Fibroblast of skin of right biceps (primary cell): ENCODE measurements at places on chromosomes 3 and 15.
A peak's percentile ranks its signal among the peaks of the same experiment; 100 is the strongest.

GRCh38 chr3:143644370-143645089, 203.7 kb downstream of the SLC9A9 start:
- peak; percentile 71 for DNase-seq

DNA sequence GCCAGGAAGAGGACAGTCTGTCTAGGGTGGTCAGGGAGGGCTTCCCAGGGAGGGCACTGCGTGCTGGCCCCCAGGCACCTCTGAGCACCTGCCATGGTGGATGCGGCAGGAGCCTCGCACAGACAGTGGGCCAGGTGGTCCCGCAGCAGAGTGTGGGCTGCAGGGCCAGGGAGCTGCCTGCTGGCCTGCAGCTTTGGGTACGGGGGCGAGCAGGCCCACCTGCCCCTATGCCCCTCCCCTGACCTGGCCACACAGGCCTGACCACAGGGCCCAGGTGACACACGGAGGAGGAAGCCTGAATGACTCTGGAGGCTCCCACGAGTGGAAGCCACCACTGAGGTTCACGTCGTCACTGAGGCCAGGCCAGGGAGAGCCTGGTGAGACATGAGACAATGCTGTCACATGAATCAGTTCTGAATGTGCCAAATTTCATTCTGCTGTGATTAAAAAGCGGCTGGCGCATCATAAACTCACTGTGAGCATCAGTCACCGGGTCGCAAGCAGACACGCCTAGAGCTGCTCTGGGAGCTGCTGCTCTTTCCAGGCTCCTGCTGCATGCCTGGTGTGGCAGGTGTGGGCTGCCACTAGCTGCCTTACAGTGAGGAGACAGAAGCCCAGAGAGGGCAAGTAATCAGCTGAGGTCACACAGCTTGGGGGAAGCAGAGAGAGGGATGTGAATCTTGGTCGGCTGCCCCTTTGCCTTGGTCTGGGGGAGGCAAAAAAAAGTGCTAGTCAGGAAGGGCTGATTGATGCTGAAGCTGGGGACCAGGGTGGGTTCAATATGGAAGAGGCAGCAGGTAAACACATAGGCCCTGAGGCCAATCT, 39.5 kb upstream of the IQSEC1 start:
- DNase-seq, result no peak

- peak; percentile 54 for DNase-seq
Measured at GRCh38 chr3:122760453-122761271, 33.0 kb downstream of the HSPBAP1 start.

DNA sequence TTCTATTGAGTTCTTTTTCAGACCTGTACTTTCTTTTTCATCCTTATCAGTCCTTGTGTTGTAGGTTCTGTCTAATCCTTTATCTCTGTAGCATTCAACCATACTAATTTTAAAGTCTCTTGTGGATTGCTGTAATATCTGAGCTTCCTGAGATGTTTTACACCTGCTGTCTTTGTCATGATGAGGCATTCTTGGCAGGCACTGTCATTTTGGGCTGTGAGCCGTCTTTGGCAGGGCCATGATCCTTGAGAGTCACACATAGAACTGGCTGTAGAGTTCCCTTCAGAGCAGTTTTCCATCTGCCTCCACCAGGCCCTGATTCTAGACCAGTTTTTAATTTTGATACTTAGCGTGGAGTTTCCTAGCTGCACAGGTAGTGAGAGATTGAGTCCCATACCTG, 6.7 kb downstream of the EFCC1 start:
- DNase-seq, result no peak

DNA sequence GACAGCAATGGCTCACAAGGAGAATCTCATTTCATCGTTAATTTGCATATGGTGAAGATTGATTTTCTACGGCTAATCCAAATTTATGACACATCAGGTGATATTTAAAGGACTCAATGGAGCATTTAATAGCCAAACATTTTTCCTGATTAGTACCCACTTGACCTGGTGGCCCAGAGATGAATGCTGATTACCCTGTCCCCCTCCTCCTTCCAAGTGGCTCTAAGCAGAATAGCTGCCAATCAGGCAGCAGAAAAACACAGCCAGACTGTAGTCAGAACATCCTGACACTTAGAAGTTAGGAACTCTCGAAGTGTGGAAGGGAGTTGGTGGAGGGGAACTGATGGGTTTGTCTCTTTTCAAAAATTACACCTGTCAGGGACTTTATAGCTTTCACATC, 302.5 kb downstream of the ZNF621 start:
- DNase-seq, result no peak

DNA sequence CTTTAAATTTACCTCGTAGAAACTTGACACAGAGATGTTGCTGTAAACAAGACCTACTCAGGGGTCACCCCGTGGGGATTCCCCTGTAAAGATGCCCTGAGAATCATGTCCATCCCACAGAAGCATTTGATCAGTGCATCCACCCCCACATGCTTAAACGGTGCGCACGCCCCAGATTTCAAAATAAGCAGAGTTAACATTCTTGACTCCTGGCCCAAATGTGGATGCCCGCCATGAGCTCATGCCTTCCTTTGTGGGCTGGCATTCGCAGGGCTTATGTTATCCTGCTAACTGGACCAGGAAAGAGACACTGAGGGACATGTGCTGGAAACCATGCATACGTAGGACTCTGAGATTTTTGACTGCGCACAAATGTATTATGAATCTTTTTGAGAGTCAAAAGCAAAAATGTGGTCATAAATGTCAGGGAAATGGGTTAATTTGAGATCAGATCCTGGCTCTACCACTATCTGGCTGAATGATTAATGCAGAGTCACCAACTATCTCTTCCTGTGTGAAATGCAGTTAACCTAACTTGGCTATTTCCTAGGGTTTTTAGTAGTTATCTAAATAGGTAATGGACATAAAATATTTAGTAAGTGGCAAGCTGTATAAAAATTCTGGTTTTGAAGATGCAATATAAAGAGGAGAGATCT, 9.1 kb upstream of the TP63 start:
- DNase-seq, result no peak

DNA sequence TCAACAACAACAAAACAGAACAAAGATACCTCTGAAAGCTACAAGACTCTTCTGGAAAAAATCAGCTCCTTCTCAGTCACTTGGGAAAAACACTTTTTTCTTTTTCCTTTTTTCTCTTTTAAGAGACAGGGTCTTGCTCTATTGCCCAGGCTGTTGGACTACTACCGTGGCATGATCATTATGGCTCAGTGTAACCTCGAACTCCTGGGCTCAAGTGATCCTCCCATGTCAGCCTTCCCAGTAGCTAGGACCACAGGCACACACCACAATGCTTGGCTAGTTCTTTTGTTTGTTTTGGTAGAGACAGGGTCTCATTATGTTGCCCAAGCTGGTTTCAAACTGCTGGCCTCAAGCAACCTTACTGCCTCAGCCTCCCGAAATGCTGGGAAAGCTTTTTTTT, 12.8 kb downstream of the MYO9A start:
- no peak for DNase-seq

- peak; percentile 2 for DNase-seq
Measured at GRCh38 chr15:45790325-45790943, 155.6 kb downstream of the SQOR start.

GRCh38 chr3:152662157-152662556, 172.8 kb upstream of the P2RY1 start:
- no peak for DNase-seq

DNA sequence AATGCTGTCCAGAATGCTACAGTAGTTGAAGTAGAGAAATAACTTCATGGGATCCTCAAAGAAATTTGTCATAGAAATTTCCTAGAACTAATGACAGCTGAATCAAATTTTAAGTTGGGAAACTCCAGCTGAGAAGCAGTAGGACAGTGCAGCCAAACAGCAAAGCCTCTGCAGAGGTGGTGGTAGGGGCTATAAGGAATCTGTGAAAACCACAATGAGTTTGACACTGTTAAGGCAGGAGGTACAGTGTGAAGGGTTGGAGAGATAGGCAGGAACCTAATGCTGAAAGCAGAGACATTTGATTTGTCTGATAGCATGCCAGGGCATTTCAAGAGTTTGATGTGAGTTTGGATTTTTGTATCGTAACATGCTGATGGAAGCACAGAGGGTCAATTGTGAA, 22.0 kb downstream of the ASTE1 start:
- DNase-seq, result no peak

- no peak for DNase-seq
Measured at GRCh38 chr3:109132801-109133473, 3.6 kb upstream of the C3orf85 start.

DNA sequence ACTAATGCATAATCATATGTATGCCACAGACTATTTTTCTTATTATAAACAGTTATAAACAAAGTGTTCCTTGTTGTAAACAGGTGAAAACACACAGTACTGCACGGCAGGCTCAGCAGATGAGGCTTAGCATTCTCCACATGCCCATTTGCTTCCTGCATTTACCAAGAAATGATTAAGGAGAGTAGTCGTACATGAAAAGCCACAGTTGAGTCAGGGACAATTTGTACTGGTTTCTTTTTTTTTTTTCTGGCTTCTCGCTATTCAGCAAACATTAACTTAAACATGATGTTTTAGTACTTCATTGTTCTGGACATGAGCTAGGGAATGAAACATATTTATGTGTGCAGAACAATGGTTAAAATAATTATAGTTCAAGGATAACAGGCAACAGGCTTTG, 63.4 kb downstream of the GHSR start:
- no peak for DNase-seq

DNA sequence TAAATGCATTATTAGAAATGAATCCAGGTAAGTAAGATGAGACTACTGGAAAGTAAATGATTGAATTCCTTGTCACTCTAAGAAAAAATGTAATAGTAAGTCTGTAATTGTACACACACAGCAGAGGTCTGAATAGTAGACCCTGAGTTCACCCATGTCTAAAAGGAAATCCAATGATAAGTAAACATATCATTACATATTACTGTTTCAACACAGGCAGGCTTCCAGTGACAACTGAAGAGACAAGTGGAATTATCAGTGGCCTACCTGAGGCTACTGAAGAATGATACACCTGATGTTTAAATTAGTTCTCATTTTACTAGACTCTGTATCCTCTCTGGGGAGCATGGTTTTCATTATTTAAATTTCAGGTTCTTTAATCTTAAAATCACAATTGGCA, 6.2 kb upstream of the CCNL1 start:
- DNase-seq, result no peak

DNA sequence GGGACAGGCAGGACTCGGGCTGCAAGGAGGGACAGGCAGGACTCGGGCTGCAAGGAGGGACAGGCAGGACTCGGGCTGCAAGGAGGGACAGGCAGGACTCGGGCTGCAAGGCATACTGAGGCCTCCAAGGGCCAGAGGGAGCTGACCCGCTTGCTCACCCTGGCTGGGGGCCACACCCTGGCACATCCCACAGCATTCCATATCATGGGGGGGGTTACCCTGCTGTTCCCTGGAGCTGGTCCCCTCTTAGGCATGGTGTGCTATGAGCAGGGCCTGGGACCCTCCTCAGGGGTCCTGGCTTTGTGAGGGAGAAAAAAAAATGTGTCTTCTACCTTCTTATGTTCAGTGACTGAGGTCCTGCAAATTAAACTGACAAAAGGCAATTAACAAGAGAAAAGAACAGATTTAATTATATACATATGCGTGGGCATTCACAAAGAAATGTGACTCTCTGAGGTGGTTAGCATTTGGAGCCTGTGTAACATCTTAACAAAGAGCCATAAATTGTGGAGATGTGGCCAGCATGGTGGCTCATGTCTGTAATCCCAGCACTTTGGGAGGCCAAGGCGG, 97.6 kb upstream of the ALDH1A3 start:
- DNase-seq, result no peak

GRCh38 chr3:168139947-168140346, 44.2 kb upstream of the GOLIM4 start:
- no peak for DNase-seq

DNA sequence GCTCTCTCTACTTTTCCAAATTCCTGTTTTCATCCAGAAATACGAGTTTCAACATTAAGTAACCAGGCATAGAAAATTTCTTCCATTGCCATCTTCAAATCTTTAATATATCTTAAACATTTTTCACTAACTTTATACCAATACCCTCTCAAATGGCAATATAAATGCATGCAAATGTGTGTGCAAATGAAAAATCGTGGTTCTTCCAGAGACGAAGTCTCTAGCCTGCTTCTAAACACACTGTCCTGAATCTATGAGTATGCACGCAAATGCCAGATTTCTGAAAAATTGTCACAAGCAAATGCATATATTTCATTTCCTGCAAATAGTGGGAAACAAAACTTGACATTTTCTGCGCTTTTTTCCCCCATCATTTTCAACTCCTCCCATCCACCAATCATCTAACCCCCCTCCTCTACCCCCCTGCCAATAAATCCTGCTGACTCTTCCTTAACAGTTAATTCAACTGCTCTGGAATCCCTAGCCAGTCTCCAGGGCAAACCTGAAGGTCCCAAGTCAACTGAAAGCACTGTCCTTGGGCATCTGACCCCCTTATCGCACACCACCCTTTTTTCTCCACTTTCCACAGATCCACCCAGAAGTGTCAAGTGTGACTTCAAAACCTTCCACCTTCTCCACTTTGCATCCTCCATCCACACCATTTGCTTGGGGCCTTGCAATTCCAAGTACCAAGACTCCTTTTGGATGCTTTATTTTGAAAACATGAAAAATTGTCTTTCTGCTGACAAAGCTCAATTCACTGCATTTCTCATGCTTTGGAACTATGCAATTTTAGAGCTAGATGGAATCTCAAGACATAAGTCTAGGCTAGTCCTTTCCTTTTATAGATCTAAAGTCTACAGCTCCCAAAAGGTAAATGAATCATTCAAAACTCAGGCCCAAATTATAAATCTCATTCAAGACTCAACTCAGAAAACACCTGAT, 144.7 kb downstream of the OSBPL10 start:
- no peak for DNase-seq

DNA sequence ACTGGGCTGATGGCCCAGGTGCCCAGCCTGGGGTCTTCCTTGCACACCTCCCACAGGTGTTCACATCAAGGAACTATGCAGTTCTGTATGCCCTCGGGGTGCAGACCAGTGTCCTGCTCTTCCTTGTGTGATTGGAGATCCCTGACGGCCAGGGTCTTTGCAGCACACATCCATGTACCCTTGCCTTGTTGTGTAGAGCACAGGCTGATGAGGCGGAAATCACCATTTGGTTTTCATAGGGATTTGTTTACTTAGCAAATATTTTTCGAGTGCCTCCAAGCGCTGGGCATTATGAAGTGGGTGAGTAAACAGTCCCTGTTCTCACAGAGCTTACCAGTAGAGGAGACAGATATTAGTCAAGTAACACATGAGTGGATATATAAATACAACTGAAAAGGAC, 209.3 kb upstream of the UMPS start:
- DNase-seq, result no peak

DNA sequence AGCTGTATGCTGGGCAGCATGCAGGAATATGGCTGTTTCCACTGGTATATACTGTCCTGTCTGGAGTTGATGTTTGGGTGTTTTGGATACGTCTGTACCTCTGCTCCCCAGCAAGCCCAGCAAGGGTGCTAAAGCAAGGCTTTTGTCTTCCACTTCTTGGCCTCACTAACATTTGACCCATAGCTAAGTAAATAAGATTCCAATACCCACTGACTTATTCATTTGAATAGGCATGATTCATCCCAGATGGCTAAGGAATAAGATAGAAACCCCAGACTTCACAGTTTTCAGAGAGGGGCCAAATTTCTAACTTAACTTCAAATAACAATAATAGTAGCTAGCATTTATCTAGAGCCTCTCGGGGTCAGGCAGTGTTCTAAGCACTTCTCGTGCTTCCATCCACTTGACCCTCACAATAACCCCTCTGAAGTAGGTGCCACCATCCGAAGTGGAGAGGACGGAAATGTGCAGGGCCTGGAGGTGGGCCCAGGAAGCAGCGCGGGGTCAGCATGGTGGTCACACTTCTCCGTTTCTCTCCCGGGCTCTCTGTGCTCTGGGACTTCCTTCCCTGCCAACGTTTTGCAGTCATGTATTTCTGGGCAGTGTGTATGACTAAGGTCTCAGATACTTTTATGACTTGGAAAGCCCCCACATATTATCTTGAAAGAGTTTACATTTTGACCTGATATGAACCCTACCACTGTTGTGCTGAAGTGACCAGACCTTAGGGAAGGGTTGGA, 39.3 kb downstream of the LRRK1 start:
- DNase-seq, result peak; percentile 56
